ENCODE measurements at places on chromosomes 13 and 19.

DNA sequence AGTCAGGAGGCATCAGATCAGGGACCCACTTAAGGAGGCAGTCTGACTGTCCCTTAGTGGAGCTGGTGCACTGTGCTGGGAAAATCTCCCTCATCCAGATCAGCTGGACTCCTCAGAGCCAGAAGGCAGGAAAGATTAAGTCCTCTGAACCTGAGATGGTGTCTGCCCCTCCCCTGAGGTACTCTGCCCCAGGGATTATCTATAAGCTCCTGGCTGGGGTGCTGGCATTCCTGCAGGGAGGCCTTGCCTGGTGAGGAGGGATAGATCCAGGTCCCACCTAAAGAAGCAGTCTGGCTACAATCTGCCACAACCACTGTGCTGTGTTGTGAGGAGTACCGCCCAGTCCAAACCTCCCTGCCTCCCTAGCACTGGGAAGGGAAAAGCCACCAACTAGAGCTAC is 81.2 kb downstream of the NHLRC3 start:
- DNase-seq: peak; percentile 30

DNA sequence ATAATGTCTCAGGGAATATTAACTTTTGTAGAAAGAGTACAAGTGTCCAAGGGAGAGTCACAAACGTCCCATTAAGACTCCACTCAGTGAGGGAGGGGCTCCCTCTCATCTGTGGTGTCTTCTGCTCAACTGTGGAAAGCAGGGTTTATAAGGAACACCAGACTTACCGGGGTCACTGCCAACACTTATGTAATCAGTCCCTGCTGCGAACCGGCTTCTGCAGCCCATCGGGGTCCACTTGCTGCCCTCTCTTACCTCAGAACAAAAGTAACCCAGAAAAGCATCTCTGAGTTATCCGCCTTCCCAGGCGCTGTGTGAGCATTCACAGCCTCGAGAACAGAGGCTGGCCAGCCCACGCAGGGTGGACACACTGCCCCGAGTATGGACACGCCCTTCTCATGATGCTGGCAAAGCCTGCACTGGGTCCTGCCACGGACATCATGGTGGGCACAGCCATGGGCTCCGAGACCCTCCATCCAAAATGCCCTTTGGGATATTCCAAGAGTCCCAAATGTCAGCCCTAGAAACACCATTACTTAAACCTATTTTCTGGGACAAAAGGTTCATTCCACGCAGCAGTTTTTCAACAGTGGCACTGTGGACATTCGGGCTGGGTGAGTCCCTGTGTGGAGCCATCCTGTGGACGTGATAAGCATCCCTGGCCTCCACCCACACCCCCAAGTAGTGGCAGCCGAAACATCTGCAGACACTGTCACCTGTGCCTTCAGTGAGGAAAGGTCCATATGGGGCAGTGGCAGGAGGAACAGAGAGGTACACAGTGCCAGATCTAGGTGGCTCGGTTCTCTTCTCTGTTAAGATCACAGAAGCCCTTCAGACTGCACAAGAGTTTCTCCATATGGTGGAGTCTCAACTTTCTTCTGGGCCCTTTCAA is 63.9 kb downstream of the STK24 start:
- no peak for DNase-seq

GRCh38 chr19:29118389-29118788 is 94.6 kb downstream of the UQCRFS1 start:
- no peak for DNase-seq

- no peak for DNase-seq
Measured at GRCh38 chr13:33958964-33959363, 141.0 kb downstream of the RFC3 start.
